Uterus (tissue), 4 donors: ENCODE measurements at places on chromosomes 4 and X. TPM values are rescaled to one million over a fixed set of nuclear protein-coding genes. Genes with fewer than 3 reads are reported as not detected.

Gene ZFP92
- total RNA-seq: 0.26 TPM

DNA sequence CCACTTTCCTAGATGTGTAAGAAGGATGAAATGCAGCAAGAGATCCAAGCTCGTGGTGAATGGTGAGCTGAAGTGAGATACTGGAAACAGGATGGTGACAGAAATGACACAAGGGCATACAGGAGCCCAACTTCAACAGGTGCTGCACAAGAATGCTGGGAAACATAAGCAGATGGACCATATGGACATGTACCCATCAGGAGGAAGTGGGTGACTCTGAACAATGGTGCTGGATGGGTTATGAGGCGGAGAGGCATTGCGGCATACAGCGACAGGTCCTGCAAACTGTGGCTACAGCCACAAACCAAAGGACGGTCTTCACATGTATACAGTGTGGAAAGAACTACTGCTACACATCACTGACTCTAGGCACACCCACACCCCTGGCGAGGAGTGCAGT lies 265.7 kb downstream of the CAMK2D start:
- DNase-seq: no peak

DNA sequence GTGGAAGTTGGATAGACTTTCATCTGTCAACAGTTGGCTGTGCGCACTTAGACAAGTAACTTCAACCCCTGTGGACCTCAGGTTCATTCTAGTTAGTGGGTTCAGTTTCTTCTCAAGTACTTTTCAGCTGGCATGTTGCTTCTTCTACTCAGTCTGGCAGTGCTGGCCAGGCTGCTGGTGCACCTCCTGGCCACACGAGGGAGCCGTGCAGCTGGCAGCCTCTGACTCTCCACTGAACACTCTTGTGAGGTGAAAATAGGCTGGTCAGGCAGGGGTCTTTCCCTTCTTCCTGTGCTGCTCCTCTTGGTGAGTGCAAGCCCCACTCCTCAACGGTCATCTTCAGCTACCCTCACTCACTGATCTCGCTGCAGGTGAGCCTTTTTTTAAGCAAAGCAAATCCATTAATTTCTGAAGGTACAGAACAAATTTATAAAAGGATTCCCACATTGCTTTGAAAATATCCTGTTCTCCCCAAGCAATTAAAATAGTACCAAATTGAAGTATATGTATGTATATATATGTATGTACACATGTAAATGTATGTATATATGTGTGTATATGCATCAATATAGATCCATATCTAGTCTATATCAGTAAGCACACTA lies 30.6 kb downstream of the LONRF3 start:
- peak; percentile 32 for DNase-seq

DNA sequence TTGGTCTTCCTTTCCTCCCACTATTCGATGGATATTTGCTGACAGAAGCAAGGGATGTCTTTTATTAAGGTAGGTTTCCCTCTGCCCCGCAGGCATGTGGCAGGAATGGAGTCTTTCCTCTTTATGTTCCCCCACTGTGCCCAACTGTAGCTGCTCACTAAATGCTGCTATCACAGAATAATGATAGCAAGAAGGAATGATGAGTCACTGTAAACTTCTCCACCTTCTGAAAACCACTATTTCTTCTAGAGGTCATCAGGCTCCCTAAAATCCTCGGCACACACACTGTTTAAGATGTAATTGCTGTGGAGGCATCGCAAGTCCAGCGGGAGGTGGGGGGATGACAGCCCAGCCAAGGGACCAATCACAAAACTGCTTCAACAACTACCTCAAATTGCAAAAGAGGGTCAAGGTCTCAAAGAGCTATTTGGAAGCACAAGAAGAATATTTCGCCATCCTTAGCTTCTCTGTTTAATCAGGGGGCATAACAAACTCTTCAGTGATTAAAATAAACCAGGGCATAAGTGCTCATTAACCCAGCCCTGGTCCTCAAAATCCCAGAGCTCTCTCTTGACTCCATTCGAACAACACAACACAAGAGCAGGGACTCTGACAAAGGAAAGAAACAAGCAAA lies 13.9 kb downstream of the QDPR start:
- no peak for DNase-seq

DNA sequence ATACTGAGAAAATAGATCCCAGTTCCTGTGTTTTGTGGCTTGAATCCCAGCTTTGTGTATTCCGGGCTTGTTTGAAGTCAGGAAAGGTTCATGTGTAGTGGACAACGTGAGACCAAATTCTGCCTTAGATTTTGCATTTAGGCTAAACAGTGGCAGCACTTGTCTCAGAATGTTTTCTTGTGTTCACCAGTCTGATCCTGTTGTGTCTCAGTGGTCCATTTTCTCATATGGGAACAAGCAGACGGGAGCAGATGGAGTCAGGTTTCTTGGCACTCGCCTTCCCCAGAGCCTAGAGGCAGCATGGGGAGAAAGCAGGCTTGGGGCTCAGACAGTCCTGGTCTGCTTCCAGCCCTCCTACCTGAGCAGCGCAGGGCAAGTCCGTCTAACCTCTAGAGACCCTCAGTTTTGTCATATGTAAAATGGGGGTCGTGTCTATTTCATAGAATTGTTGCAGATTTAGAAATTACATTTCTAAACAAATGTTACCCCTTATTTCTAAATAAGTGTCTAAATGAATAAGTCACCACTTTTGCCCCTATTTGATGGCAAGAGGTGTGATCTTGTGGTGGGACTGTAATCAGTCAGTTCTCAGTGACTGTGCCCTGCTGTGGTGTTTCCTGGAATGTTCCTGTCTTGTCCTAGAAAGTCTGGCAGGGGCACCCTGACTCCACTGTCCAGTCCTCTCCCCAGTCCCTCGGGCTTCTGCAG lies 28.3 kb upstream of the MSANTD1 start:
- DNase-seq: no peak
